ENCODE measurements at places on chromosomes 1 and 21.

DNA sequence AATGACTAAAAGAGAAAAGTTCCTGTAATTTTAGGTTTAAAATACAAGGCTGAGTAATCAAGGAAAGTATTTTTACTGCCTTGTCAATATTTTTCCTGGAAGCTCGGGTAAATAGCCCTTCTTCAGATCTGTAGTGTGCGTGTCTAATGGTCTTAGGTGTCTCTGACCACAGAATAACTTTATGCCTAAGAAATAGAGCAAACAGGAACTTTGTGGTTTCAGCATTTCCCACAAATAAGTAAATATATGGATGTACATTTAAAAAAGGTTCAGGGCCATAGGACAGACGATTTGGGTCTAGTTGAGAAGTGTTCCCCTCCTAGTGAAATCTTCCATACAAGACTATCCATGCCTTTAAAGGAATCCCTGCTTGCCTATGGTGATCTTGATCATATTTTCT lies 107.0 kb downstream of the ZC3H11B start:
- no peak for DNase-seq

GRCh38 chr1:221350091-221350490 lies 391.8 kb downstream of the DUSP10 start:
- DNase-seq: no peak

- no peak for DNase-seq
These were observed 73.3 kb downstream of the CACNA1E start for GRCh38 chr1:181556631-181557030.

DNA sequence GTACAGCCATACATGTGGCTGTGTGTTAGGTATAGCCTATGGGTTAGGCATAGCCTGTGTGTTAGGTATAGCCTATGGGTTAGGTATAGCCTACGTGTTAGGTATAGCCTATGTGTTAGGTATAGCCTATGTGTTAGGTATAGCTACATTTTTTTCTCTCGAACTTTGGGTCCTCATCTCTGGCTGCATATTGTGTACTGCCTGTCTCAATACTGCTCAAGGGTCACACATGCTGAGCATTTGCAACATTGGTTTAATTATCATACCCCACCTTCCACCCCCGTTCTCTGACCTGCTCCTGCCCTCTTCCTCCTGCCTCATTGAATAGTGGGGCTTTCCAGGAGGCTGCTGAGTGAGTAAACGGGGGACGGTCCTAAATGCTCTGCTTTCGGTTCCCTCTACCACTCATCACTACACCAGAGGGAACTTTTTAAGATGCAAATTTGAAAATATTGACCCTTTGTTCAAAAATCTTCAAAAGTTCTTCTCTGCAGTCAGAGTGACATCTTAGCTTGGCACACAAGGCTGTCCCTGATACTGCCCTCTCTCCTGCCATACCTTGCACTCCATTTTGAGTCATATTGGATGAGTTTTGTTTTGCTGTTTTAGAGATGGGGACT lies 17.8 kb downstream of the OR2B11 start:
- DNase-seq: no peak

DNA sequence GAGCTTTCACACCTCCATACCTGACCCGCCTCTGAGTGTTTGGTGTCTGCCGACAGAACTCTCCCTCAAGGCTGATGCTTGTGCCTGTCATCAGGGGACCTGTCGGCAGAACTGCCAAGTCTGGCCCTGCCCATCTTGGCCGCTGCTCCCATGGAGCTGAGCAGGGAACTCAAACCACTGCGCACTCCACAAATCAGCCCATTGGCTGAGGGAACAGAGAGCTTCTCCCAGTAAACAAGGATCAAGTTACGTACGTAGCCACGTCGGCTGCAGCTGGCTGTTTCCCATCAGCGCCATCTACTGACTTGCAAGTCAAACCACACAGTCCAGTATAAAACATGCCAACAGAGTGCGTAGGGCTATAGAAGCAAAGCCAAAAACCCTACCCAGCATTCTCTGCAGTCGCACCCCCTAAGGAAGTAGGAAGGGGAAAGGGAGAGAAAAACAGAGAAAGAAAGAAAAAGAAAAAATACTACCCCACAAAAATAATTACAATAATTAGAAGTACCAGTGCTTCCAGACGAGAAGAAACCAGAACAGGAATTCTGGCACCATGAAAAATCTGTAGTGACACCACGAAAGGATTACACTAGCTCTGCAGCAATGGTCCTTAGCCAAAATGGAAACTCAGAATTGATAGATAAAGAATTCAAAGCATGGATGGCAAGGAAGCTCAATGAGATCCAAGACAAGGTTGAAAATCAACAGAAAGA lies 13.1 kb downstream of the KRTAP13-1 start:
- peak; percentile 25 for DNase-seq

DNA sequence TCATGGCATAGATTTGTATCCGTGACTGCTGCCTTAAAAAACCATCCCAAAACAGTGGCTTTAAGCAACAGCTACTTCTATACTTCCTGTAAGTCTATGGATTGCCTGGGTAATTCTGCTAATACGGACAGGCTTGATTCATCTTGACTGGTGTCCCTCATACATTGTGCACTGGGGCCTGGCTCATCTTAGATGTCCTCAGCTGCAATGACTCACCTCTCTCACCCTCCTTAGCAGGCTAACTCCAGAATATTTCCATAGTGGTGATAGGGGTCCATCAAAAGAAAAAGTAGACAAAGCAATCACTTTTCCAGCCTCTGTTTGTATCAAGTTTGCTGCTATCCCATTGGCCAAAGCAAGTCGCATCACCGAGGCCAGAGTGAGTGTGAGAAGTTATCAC lies 409.1 kb upstream of the KAZN start:
- no peak for DNase-seq
